ENCODE measurements at places on chromosomes 5 and 9.
A peak's percentile ranks its signal among the peaks of the same experiment; 100 is the strongest.

GRCh38 chr5:7436521-7436920, 40.6 kb downstream of the ADCY2 start:
- DNase-seq, result peak; percentile 35

- no peak for DNase-seq
These were observed 73.9 kb downstream of the KIF24 start for GRCh38 chr9:34254966-34255825.

GRCh38 chr5:157734436-157734835, 3.2 kb downstream of the THG1L start:
- no peak for DNase-seq

GRCh38 chr5:108420158-108420557, 38.3 kb upstream of the FBXL17 start:
- no peak for DNase-seq

GRCh38 chr9:101366038-101366756, 18.6 kb downstream of the BAAT start:
- DNase-seq, result no peak

GRCh38 chr9:106697750-106698502, 165.0 kb upstream of the ZNF462 start:
- DNase-seq, result peak; percentile 96

GRCh38 chr5:144336191-144336961, 165.7 kb downstream of the KCTD16 start:
- DNase-seq, result no peak

- no peak for DNase-seq
These were observed 610.4 kb upstream of the CDH10 start for GRCh38 chr5:25255128-25255527.

DNA sequence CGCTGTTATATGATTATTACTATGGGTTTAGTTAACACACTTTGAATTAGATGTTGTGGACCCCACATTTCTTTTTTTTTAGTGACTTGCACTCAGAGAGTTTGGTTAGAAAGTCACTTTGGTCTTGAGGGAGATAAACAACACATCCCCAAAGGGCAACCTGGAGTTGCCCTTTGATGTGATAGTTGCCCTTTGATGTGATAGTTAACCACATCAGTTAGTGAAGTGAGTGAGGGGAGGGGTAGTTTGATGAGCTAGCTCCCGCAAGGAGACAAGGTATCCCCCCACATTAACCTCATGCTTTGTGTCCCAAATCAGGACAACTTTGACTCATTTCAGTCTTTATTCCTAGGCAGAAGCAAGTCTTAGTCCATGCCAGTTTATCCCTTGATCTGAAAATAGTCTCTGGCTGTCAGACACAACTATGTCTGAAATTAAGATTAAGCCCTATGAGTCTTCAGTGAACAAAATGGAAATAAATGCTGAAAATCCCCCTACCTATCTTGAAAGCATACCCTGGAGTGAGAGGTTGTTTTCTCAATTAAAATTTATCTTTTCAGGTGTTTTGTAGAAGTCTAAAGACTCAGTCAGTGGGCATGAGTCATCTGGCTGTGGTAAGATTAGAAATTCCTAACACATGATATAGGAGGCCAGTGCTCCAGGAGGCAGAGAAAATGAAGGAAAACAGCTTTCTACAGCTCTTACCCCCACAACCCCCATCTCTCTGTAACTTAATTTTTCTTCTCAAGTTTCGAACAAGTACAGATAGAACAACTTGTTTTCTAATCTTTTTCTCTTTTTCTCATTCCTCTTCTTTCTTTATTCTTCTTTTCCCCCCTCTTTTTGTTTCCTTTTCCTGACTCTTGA, 208.9 kb upstream of the DMRTA1 start:
- no peak for DNase-seq

GRCh38 chr9:121545875-121546423, 46.3 kb upstream of the GGTA1 start:
- peak; percentile 94 for DNase-seq

Measured in NCI-H82 (cell line).